ENCODE measurements at places on chromosomes 6 and 20.

DNA sequence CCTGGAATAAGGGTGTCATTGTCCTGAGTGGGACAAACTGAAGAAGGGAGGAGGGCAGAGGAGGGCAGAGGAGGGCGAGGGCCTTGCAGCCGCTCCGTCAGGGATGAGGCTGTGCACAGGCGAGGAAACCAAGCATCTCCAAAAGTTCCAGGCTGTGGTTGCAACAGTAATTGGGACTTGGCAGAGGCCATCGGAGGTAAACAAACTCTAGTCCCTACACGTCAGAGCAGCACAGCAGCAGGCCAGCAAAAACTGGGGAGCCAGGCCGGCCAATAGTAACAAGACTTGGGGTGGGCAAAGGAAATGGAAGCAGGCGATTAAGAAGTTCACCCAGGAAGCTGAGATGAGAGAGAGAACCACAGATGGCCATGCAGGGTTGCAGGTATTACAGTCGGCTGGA is 142.8 kb downstream of the SMOC2 start:
- DNase-seq, result no peak

- DNase-seq, result no peak
Observed at GRCh38 chr6:16575655-16576054, 185.6 kb downstream of the ATXN1 start.

DNA sequence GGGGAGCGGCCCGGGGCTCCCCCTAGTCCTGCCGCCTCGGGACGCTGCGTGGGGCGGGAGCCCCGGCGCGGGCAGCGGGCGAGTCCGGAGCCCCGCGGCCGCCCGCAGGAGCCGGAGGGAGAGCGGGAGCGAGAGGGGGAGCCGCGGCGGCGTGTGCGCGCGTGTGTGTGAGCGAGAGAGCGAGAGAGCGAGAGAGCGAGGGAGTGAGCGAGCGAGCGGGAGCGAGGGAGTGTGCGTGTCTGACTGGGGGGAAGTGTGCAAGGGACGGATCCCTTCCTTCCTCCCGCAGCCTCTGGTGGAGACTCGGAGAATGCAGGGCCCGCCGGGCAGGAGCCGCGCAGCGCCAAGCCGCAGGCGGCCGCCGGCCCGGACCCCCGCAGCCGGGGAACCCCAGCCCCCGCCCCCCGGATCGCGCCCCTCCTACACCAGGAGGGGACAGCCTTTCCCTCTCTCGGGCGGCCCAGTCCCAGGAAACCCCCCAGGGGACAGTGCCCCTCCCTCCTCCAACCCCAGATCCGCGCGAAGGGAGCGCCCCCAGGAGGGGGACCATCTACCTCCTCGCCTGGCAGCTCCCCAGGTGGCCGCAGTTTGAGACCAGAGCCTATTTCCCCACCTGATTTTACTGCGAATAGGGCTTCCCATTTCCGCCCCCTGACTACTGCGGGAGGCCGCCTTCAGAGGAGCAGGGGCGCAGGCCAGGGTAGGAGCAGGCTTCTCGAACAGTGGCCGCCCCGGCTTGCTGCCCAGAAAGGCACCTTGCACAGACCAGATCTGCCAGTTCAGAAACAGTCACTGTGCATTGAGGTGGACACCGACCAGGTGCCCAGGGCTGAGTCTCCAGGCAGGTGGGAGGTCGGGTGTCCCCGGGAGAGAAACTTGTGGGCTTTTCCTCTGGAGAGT is at the start of gene CDH22:
TSS of gene CDH22 (minus strand) at position 241 of the 900 bp plus-strand sequence. CDS start 57,204 bp downstream, outside the sequence.
- peak; percentile 26 for DNase-seq

DNA sequence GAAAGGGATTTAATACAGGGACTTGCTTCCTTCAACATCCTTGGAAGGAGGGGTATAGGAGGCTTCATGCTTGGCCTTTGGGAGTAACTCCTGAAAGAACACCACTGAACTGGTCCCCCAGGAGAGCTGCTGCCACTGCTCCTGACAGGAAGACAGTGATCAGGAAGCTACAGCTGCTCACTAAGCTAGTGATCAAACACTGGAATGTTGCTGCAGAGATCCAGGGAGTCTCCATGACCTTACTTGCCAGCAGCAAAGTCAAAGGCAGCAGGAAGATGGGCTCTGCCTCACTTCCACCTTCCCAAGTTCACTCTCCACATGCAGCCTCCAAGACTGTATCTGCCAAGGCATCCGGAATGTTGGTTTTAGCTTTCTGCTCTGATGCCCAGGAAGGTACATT is 31.8 kb downstream of the PIM1 start:
- no peak for DNase-seq

GRCh38 chr20:44572551-44573500 is 9.6 kb upstream of the PKIG start:
- no peak for DNase-seq
